ENCODE measurements at places on chromosomes 16 and 17.

- DNase-seq, result no peak
Observed at GRCh38 chr16:22144520-22144919, 17.8 kb upstream of the SDR42E2 start.

- no peak for DNase-seq
Observed at GRCh38 chr16:57711-58110, 4.1 kb downstream of the SNRNP25 start.

GRCh38 chr16:4982056-4982867 lies 24.1 kb downstream of the SEC14L5 start:
- DNase-seq, result no peak

- DNase-seq, result no peak
Observed at GRCh38 chr17:57236686-57237299, 19.5 kb upstream of the MSI2 start.

GRCh38 chr17:58615768-58616659 lies 75.8 kb downstream of the TEX14 start:
- DNase-seq, result no peak

GRCh38 chr16:88356727-88357199 lies 26.0 kb upstream of the ZNF469 start:
- DNase-seq, result no peak

DNA sequence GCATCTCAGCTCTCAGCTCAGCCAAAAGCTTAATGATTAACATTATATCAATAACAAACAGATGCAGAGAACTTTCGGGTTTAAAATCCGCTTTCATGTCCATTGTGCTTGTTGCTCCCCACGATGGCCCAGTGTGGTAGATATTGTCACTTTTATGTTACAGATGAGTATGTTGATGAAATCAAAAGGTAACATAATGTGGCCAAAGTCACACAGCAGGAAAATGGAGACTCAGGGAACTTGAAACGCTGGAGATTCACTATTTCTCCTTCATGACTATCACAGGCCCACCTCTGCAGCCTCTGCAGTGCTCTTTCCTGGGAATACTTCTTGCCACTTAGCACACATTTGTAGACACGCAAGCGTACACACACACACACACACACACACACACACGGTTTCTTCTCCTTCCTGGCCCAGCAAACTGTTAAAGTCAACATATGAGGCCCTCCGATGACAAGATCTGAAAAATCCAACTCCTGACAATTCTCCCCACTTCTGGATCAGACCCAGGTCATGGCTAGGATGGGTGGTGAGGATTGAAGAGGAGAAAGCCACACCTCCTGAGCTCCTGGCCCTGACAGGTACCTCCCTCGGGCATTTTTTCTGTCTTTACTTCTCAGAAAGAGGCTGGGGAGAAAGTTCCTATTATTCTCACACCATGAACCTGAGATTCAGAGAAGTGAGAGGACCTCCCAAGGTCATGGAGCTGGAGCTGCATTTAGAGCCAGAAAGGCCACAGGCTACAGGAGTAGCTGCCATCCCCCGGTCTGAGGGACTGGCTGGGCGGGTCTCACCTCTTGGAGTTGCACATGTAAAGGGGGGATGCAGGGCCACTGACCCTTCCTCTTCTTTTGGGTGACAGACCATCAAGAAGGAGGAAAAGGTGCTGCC lies 9.7 kb downstream of the DRC7 start:
- no peak for DNase-seq

DNA sequence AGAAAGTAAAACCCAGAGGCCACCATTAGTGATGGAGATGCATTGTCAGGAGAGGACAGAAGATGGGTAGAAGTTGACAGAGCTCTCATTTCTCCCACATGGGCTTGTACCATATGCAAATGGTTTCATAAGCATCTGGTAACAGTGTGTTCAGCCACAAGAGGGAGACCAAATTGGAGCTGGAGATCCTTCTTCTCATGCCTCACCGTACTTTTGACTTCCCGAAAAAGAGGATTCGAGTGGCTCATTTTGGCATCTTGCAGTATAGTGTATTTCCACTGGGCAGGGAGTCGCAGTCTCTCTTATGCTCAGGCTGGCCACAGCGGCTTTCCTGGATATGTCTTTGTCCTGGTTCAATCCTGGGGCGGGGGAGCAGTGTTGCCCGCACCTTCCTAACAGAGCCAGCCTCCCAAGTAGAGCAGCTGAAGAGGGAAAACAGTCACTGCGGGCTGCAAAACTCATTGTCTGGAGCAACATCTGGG lies 23.8 kb downstream of the TBC1D3B start:
- DNase-seq, result no peak

- DNase-seq, result no peak
Observed at GRCh38 chr16:4293822-4294457, 21.1 kb upstream of the TFAP4 start.

DNA sequence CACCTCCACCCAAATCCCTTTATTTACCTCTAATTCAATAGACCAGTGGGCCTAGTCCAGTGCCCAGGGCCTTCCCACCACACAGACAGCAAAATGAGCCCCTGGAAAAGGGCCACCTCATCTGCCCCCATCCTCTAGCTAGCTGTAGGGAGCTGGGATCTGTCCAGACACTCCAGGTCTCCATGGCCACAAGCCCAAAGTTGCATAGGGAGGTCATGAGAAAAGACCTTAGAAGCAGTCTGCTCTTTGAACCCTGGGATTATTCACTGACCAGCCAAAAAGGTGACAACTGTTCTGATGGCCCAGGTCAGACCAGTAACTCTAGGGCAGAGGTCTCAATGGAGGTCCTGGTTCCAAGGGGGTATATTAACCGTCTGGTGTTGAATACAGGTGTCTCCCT lies 2.0 kb downstream of the CUEDC1 start:
- DNase-seq, result no peak

GRCh38 chr16:50308237-50308965 lies 42.0 kb downstream of the ADCY7 start:
- DNase-seq, result no peak

GRCh38 chr16:3022684-3023414 lies 893 bp downstream of the HCFC1R1 start:
- DNase-seq, result no peak

GRCh38 chr17:66637491-66637890 lies 197.4 kb upstream of the CACNG5 start:
- no peak for DNase-seq

DNA sequence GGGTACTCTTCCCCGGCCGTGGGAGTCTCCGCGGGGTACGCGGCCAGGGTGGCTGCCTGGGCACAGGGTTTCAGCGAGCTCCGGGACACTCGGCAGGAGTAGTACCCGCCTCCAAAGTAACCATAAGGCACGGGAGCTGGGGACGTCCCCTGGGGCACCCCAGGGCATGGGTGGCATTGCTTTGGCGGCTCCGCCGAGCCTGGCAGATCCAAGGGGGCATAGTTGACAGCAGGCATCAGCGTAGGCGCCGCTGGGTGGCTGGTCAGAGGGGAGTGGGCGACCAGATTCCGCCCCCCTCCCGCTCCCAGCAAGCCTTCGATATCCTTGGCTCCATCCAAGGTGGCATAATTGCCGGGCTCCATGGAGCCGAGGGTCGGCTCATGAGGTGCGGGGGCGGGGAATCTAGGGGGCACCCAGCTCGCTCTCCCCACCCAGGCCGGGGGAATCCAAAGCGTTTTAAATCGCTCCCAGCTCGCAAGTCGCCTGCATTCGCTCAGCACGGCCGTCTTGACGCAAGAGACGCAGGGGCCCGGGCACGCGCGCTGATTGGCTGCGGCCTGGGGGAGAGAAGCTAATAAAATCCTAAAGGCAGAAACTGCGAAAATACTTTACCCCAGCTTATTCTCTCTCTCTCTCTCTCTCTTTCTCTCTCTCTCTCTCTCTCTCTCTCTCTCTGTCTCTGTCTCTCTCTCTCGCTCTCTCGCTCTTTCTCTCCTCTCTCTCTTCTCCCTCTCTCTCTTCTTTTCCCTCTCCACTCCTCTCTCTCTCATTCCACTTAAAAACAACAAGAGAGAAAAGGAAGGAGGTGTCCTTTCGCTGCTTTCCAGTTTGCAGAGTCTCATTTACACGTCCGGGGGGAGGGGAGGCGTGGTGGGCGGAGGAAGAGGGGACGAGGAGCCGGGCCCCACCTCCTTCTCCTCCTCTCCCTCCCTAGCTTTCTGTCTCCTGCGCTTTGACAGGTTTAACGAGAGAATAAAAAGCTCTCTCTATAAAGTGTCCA lies at the start of gene HOXB13:
TSS of gene HOXB13 (minus strand) at position 519 of the 1,000 bp plus-strand sequence. CDS start at position 362, 157 bp downstream.
- DNase-seq, result no peak

DNA sequence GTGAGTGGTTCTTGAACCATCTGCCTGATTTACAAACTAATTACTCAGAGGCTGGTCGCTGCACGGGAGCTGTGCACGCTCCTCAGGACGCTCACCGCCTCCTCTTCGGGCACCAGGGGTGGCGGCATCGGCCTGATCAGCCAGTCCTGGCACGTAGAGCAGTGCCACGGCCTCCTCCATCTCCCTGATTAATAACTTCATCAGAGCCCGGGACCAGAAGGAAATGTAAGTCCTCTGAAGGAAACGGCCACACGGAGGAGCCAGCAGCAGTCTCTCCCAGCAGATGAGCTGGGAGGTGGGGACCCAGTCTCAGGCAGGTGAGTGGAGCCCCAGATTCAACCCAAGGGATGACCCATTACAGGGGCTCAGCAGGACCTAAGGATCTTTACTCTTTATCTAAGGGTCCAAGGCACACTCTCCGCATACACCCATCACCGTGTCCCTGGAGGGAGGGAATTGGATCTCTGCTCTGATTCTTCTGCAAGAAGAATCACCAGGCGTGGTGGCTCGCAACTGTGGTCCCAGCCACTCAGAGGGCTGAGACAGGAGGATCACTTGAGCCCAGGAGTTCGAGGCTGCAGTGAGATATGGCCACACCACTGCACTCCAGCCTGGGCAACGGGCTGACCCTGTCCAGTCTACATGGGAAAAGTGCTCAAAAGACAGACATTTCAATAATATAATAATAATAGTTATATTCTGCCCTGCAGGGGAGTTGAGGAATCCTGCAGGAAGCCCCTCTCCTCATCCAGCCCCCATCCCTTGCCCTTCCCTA lies 366.5 kb downstream of the SEC14L1 start:
- DNase-seq, result no peak

GRCh38 chr17:74641224-74641957 lies 17.9 kb upstream of the CD300E start:
- no peak for DNase-seq

DNA sequence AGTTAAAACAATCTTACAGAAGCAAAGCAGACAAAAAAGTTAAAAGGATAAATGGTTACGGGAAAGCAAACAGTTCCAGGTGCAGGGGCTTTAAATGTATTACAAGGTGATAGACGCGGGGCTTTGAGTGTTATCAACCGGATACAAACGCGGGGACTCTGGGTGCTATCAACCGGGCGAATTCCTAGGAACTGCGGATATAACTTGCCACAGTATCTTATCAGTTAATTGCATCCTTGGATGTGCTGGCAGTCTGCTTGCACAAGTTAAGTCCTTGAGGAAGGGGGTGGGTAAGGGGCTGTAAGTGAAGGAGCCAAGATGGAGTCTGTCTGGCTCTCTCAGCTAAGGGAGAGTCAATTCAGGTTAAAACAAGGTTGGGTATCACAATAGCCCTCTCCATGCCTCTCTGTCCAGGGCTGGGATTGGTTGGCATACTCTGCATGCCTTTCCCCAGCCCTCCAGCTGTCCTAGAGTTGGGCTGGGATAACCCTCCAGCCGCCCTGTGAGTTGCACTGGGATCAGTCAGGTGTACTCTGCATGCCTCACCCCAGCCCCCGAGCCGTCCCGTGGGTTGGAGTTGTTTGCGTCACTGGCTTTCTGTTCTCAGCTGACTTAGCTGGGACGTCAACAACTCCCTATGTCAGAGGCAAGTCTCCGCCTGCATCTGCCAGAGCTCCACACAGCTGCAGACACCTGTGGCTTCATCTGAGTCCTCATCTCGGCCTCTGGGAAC lies 40.9 kb downstream of the TMEM235 start:
- peak; percentile 18 for DNase-seq

GRCh38 chr17:40551879-40552768 lies 13.1 kb downstream of the CCR7 start:
- no peak for DNase-seq

- no peak for DNase-seq
Observed at GRCh38 chr16:56108724-56109123, 82.6 kb upstream of the GNAO1 start.

GRCh38 chr17:47707056-47707804 lies 13.3 kb downstream of the TBKBP1 start:
- no peak for DNase-seq

GRCh38 chr16:58727028-58727781 lies 6.9 kb downstream of the GOT2 start:
- DNase-seq, result no peak

DNA sequence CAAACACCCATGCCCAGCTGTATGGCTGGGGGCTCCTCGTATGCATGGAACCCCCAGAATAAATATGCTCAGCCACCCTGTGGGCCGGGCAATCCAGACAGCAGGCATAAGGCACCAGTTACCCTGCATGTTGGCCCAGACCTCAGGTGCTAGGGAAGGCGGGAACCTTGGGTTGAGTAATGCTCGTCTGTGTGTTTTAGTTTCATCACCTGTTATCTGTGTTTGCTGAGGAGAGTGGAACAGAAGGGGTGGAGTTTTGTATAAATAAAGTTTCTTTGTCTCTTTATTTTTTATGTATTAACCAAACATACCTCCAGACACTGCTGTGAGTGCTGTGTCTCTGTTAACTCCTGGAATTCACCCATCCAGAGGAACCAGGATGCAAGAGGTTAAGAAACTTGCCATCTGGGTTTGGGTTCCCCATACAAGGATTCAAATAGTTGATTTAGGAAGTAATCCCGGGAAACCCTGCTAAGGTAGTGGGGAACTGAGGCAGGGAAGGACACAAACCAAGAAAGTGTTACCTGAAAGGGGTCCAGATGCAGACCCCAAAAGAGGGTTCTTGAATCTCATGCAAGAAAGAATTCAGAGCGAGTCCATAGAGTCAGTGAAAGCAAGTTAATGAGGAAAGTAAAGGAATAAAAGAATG lies 37.4 kb upstream of the IL21R start:
- DNase-seq, result no peak

DNA sequence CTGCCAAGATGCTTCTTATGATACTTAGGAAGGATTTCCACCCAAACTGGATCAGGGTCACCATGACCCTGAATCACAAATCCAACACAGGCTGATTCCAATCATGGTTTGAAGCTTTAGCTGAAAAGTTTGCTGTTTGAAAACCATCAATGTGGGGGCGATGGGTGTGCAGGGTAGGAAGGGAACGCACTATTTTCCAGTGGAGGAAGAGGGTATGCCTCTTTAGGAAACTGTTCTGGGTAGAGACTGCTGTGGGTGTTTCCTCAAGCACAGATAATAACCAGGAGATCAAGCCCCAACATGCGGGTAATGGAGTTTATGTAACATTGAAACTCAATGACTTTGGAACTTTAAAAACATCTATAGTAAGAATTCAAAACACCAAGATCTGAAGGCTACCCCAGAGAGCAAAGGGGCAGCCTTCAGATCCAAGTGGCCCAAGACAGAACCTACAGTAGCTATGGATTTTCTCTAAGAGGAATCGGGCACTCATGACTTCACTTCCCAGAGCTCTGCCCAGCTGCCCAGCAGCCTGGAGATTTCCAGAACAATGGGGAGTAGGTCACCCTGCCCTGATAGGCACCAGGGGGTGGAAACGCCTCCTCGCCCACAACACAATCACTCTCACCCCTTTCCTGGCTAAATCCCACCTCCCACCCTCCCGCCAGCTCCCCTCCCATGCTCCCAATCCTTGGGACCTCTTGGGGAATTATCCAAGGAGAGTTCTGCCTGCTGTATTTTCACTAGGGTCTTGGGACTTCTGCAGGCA lies 22.8 kb downstream of the TRIM25 start:
- no peak for DNase-seq
